NCI-H526 (cell line): ENCODE measurements at places on chromosomes 12 and 14.

- DNase-seq = no peak
These were observed 150.3 kb downstream of the CEP83 start for GRCh38 chr12:94309373-94309772.

DNA sequence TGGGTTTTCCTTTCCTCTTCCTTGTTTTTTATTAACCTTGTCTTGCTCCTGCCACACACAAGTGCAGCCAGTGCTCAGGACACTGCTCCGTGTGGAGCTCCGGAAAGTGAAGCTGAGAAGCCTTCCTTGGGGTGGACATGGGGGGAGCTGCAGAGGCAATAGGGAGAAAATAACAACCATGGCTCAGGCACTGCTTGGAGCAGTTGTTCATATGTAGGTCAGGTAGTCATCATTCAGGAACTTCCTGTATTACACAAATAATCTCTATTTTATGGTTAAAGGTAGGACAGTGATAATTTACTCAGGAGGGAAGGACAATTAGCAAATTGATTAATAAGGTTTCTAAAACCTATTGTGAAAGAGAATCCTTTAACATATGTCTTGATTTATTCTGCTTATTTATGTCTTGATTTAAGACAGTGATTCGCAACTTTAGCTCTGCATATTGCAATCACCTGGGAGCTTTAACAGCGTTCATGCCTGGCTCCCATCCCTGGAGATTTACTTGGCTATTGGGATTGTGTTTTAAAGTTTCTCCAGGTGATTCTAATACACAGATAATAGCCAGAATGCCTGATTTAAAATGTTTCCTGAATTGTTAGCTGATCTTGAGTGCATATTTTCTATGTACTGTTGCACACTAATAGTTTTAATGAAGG lies 92.1 kb downstream of the ETV6 start:
- DNase-seq = no peak

DNA sequence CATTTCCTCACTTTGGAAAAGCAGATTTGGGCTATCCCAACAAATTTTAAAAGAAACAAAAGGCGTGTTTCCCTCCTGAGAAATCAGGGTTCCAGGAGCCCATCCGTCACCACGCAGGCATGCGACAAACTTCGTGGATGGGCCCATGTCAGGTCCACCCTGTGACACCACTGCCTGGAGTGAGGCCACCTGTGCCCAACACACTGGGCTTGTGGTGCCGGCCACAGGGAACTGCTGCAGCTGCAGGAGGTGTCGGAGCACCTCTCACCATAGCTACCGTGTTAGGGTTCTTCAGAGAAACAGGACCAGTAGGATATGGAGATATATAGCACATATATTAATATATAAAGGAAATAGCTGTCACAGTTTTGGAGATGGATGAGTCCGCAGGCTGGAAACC lies 53.0 kb upstream of the BCL11B start:
- DNase-seq = no peak

GRCh38 chr12:65156366-65156841 lies 13.0 kb upstream of the LEMD3 start:
- no peak for DNase-seq

GRCh38 chr12:45278447-45278846 lies 62.6 kb downstream of the ANO6 start:
- DNase-seq = no peak

GRCh38 chr14:65833267-65833880 lies 420.8 kb downstream of the FUT8 start:
- no peak for DNase-seq

GRCh38 chr14:61474015-61474414 lies 152.6 kb downstream of the PRKCH start:
- DNase-seq = no peak

DNA sequence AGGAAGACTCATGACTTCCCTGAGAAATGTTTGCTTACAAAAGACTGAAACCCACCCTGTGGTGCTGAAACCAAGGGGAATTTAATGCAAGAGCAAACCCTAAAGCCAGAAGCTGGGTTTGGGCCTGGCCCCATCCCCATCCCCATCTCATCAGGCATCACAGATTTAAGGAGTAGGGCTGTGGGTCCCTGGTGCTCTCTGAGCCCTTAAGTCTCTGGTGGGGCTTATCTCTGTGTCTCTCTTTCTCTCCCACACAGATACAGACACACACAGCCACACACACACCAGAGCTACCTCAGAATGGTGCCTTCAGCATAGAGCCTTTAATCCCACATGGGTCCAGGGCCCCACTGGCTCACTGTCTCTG lies 237.1 kb downstream of the SLC41A2 start:
- DNase-seq = no peak

DNA sequence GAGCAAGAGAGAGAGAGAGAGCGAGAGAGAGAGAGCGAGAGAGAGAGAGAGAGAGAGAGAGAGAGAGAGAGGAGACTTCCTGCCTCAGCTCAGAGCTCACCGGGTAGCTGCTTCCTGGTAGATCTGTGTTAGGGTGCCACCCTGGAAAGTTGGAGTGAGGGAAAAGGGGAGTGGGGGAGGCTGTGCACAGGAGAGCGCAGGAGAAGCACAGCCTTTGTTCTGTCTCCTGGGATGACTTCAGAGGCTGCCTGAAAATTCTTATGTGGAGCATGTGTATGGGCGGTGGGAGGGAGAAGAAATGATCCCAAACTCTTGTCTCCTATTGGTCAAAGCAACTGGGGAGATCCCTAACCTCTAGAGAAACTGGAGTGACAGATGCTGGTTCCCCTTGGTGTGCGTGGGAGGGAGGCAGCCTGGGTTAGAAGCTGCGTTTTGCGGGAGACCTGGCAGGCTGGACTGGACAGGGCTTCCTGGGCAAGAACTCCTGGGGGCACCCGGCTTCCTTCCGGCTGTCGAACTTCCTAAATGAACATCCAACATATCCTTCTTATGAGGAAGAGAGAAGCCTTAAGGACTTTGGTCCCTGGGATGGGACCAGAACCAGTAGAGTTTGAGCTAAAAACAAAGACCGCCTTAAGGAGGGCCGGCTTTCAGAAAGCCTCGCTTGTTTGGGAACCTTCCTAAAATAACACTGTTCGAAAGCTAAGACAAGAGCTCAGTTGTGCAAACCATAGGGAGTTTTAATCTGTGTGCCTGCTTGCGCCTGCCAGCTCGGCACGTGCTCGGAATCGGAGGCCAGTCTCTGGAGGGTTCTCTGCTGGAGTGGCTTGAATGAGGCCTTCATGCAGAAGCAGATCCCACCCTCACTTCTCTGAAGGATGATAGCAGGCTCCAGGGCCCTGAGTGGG lies 30.4 kb upstream of the BEGAIN start:
- no peak for DNase-seq

GRCh38 chr14:73339846-73340595 lies 102.7 kb downstream of the PAPLN start:
- peak; percentile 60 for DNase-seq

GRCh38 chr12:130765186-130765659 lies 49.1 kb upstream of the RIMBP2 start:
- no peak for DNase-seq

GRCh38 chr12:82880442-82880901 lies 193.8 kb downstream of the TMTC2 start:
- DNase-seq = no peak

- peak; percentile 65 for DNase-seq
These were observed 1.4 kb upstream of the HMGA2 start for GRCh38 chr12:65822732-65823512.

- no peak for DNase-seq
These were observed 24.8 kb downstream of the LRRIQ1 start for GRCh38 chr12:85060916-85061315.

GRCh38 chr12:92170050-92170449 lies 24.4 kb upstream of the BTG1 start:
- no peak for DNase-seq

GRCh38 chr12:62700091-62700880 lies 233.7 kb downstream of the MON2 start:
- DNase-seq = no peak

- DNase-seq = peak; percentile 81
These were observed 202.3 kb upstream of the SLC16A7 start for GRCh38 chr12:59393506-59393905.

GRCh38 chr12:69342421-69342820 lies 5.8 kb upstream of the LYZ start:
- no peak for DNase-seq

GRCh38 chr14:30214461-30215090 lies 286.9 kb upstream of the PRKD1 start:
- peak; percentile 52 for DNase-seq

DNA sequence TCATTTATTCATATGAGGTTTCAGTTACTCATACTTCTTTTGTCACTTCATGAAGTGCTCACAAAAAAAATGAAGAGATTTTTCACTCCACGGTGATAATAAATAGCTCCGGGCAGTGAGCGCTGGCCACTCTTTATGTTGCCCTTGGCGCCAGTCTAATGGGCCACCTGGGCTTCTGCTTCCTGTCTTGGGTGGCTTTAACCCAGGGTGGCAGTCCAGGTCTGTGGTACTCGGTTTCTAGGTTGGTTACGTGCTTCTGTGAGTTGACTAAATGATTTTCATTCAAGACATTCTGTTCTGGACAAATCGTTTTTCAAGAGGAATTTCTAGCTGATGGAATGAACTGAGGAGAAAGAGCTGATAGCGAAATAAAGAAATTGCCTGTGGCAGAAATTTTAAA lies 34.6 kb upstream of the NID2 start:
- no peak for DNase-seq

- no peak for DNase-seq
These were observed 107.7 kb downstream of the RAD51B start for GRCh38 chr14:67927244-67927643.

DNA sequence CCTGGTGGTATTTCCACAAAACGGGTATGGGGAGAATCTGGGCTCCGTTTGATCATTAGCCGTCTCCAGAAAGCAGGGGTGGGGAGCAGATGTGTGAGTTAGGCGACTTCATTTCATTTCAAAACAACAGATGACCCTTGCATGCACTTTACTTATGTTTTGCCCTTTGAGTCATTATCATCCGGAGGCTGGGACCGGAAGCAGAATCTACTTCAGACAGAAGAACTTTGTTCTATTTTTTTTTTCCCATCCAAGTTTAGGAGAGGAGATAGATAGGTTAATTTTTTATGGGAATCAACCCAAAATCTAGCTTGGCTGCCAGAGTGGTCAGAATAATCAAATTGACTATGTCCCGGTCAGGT lies 31.3 kb upstream of the CMAS start:
- DNase-seq = no peak

- DNase-seq = no peak
These were observed 69.2 kb downstream of the LIN7A start for GRCh38 chr12:80868576-80868975.

GRCh38 chr12:57165741-57166140 lies 18.3 kb upstream of the LRP1-AS start:
- DNase-seq = no peak

- DNase-seq = no peak
These were observed 194.6 kb upstream of the FSCB start for GRCh38 chr14:44701563-44702263.

GRCh38 chr14:95200404-95200803 lies 43.1 kb upstream of the DICER1 start:
- DNase-seq = no peak

DNA sequence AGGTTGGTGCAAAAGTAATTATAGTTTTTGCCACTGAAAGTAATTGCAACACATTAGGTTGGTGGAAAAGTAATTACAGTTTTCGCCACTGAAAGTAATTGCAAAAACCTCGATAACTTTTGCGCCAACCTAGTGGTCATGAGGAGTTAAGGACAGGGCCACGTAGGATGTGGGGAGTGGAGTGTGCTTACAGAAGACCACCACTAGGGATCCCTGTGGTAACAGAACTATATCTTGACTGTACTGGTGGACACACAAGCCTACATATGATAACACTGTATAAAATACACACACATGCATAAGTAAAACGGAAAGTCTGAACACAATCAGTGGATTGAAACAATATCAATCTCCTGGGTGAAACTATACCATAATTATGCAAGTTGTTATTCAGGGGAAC lies 187.4 kb upstream of the ABCD2 start:
- no peak for DNase-seq

- DNase-seq = peak; percentile 29
These were observed 7.3 kb upstream of the BATF start for GRCh38 chr14:75514673-75515628.

DNA sequence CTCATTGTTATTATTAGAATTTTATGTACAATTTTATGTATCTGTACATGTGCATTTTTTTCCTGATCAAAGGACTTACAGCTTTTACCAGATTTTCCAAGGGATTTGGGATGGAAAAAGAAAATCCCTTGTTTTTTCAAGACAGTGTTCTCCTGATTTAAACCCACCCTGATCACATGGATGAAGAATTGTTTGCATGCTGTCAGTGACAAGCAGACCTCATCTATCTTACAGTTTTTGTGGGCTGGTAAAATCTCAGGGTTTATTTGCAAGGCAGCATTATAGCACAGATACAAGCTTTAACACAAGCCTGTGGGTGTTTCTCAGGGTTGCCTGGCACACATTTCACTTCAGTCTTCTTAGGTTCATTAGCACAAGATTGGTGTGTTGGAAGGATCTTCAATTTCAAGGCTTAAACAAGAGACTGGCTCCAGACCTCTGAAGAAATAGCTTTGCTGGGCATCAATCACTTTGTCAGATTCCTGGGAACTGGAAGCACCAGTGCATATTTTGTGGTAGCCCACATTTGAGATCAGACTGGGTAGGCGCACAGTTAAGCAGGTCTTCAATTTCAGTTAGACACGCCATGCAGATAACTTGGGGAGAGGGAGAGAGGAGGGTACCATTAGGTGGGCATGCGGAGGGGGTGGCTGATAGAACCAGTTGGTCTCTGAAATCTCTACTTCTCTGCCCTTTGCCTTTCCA lies 118.0 kb downstream of the TBX5 start:
- no peak for DNase-seq

- no peak for DNase-seq
These were observed 34.5 kb downstream of the TRPV4 start for GRCh38 chr12:109798691-109799090.

DNA sequence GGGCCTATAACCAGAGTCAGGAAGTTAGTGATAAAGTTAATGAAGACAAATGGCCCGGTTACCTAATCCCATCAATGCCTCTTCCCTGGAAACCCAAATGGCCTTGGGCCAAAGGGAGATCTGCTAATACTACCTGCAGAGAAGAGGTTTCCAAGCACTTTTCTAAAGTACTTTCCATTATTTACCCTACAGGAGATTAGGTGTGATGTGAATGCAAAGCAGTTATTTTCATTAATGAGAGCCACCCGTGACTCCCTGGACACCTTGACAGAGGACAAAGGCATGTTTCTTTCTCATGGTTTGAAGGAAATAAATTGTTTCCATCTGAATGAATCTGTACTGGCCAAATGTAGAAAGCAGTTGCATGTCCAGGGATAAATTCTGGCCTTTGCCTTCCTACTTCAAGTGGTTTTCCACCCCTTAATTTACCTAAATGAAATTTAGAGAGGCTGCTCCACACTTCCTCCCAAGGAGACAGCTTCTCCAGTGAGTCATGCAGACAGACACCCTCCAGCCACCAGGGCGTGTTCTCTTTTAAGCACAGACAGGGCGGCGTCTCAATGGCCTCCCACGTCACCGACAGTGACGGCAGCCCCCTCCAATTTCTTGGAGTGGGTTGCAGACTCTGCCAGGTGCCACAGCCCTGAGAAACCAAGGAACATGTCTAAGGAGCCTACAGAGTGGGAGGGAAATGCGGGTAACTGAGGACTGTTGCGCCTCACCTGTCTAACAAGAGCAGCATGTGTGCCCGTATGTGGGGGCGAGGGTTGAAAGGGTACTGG lies 43.9 kb upstream of the GNPNAT1 start:
- peak; percentile 6 for DNase-seq

- DNase-seq = peak; percentile 3
These were observed 79.1 kb upstream of the EGLN3 start for GRCh38 chr14:34029921-34030334.

- no peak for DNase-seq
These were observed 266.6 kb downstream of the KIF21A start for GRCh38 chr12:39176356-39176755.

GRCh38 chr14:20632448-20632830 lies 9.1 kb downstream of the OR6S1 start:
- DNase-seq = no peak
